ENCODE measurements at places on chromosomes 5 and 9. TPM values are rescaled to one million over a fixed set of nuclear protein-coding genes. Genes with fewer than 3 reads are reported as not detected.

DNA sequence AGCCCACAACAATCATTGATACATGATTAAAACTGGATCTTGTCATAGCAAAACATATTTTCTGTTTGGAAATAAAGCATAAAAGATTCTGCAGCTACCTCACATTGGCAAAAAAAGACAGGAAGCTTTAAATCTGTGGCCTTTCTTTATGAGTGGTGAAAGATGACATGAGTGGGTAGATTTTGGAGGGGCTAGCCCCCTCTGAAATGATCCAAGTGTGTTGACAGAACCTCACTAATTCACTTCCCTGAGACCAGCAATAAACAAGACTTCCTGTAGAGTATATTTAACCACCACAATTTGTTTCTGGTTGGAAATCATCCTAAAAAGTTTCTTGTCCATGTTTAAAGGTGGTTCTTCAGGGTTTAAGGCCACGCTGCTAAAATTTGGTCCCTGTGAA is 530.8 kb downstream of the SPATA31D1 start:
- DNase-seq = no peak

DNA sequence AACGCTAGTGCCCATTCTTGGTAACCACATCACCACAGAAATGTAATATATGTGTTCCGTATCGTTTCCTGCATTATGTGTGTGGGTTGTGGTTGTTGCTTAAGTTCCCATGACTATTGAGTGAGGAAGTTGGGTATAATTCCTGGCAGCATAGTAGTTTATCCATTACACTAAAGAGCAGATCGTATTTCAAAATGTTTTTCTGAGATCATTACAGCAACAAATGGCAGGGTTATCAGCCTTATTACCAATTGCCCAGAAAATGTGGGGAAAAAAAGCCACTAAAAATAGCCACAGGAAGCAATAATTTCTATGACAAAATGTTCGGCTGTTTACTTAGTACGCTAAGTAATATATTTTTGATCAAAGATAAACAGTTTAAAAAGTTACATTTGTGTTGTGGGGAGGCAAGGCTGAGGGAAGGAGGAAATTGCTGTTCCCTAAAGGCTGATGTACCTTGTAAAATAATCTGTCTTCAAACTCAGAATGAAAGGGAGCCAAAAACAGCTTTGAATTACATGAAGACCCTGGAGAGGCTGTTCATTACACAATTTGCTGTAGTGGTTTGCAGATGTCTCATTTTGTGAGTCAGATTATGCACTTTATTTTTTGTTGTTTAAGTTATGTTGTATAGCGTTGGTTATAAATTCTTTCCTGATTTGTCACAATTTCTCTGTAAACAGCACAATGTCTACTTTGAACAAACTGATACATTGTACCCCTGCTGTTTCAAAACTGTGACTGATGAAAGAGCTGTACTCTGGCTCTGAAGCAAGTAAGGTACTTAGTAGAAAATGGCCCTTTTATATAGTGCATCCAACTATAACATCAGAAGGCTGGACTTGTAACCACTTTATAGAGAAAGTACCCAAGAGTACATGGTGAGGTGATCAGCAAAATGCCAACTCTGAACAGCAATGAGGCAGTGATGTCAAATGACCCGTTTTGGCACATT is 1028.5 kb downstream of the NR2F1-AS1 start:
- DNase-seq = peak; percentile 52

The HTR1A gene
- 0.09 TPM for polyA plus RNA-seq

GRCh38 chr9:88653911-88654310 is 118.9 kb downstream of the NXNL2 start:
- no peak for DNase-seq

GRCh38 chr9:136944212-136944518 is 373 bp downstream of the FBXW5 start:
- peak; percentile 33 for DNase-seq

The GTF2H2C gene
- 43.1 TPM for polyA plus RNA-seq

The FIBCD1 gene
- 1.6 TPM for polyA plus RNA-seq

The PFN3 gene
- not detected for polyA plus RNA-seq
